ENCODE measurements at places on chromosomes 5 and 9. TPM values are rescaled to one million over a fixed set of nuclear protein-coding genes. Genes with fewer than 3 reads are reported as not detected.

NDST1 gene
- 39.0 TPM for total RNA-seq

HACD4 gene
- 4.1 TPM for total RNA-seq

CCL19 gene
- total RNA-seq = not detected

IL6ST gene
- total RNA-seq = 219 TPM

SVEP1 gene
- total RNA-seq = 7.5 TPM

SLC34A1 gene
- not detected for total RNA-seq

COL23A1 gene
- 8.7 TPM for total RNA-seq

STK32A gene
- total RNA-seq = 12.1 TPM

LHX3 gene
- total RNA-seq = 0.50 TPM

TAF11L10 gene
- total RNA-seq = not detected

CTXN3 gene
- total RNA-seq = 21.4 TPM

RIMOC1 gene
- 34.1 TPM for total RNA-seq

FOXD4L4 gene
- 0.20 TPM for total RNA-seq

DAB2IP gene
- 16.6 TPM for total RNA-seq

GDA gene
- total RNA-seq = 4.3 TPM

ZNF189 gene
- total RNA-seq = 43.4 TPM

PCDHGA2 gene
- total RNA-seq = 10.4 TPM

PLK2 gene
- 99.7 TPM for total RNA-seq

SPATA31C1 gene
- 0.20 TPM for total RNA-seq

ALDOB gene
- 0.40 TPM for total RNA-seq

DDX4 gene
- total RNA-seq = not detected

ELAVL2 gene
- total RNA-seq = 188 TPM

SPATA31D4 gene
- total RNA-seq = not detected

SPINK7 gene
- total RNA-seq = not detected

IGFBPL1 gene
- 14.8 TPM for total RNA-seq

NOXA1 gene
- total RNA-seq = 1.4 TPM

MEGF10 gene
- total RNA-seq = 30.3 TPM

ADAMTS2 gene
- 25.7 TPM for total RNA-seq

AK8 gene
- 2.3 TPM for total RNA-seq

UGCG gene
- total RNA-seq = 102 TPM

FOXD4L3 gene
- total RNA-seq = not detected

TTC39B gene
- 25.2 TPM for total RNA-seq

ORM2 gene
- total RNA-seq = not detected

ZNF354C gene
- 27.2 TPM for total RNA-seq

TTC23L gene
- total RNA-seq = 4.1 TPM

SLC24A2 gene
- total RNA-seq = 35.7 TPM

RPS14 gene
- 2,810 TPM for total RNA-seq

ANKRD34B gene
- total RNA-seq = 2.7 TPM

DTWD2 gene
- 25.1 TPM for total RNA-seq

WDR31 gene
- total RNA-seq = 4.8 TPM

HNRNPAB gene
- 30.8 TPM for total RNA-seq

TMEM8B gene
- total RNA-seq = 10.0 TPM

MAP1B gene
- 506 TPM for total RNA-seq

PCDHAC2 gene
- 6.3 TPM for total RNA-seq
